ENCODE measurements at places on chromosomes 7 and 10. TPM values are rescaled to one million over a fixed set of nuclear protein-coding genes. Genes with fewer than 3 reads are reported as not detected.

GRCh38 chr10:52897162-52897561 lies 124.6 kb upstream of the MBL2 start:
- H3K27me3 ChIP-seq: no peaks in the 10 kb centered on the region
- no peaks in the 10 kb centered on the region for H3K4me1 ChIP-seq
- H3K4me3 ChIP-seq: no peak overlapping the region

The GDF10 gene
- total RNA-seq: 0.27 TPM

- peaks cover 38% of the 10 kb centered on the region for H3K4me1 ChIP-seq
- DNase-seq: no peak
- H3K4me3 ChIP-seq: no peak overlapping the region
- no peaks in the 10 kb centered on the region for H3K27me3 ChIP-seq
- H3K36me3 ChIP-seq: no peaks in the 10 kb centered on the region
These were observed 17.8 kb downstream of the SGMS1 start for GRCh38 chr10:50605951-50606270.

GRCh38 chr7:129907122-129907736 lies 45.5 kb downstream of the UBE2H start:
- no peak for DNase-seq
- H3K27me3 ChIP-seq: no peaks in the 10 kb centered on the region
- peaks cover 36% of the 10 kb centered on the region for H3K36me3 ChIP-seq
- peaks cover 38% of the 10 kb centered on the region for H3K4me1 ChIP-seq

DNA sequence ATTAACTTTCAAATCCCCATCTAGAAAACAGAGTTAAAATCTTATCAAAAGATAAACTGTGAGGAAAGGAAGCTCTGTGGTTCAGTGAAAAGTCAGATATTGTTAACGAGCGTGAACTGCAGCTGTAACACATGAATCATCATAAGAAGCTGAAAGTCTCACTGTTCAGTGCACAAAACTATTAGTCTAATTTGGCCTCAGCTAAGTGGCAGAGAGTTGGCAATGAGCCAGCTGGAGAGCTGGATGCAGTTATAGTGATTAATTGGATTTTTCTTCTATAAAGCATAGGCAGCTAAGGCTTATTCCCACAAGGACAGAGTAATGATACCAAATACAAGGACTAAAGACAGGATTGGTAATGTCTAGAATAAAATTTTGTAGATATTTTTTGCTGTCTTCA lies 101.1 kb upstream of the ABCB5 start:
- no peaks in the 10 kb centered on the region for H3K4me1 ChIP-seq
- no peak overlapping the region for H3K27ac ChIP-seq
- no peaks in the 10 kb centered on the region for H3K36me3 ChIP-seq
- no peaks in the 10 kb centered on the region for H3K27me3 ChIP-seq
- no peak for DNase-seq
- no peak overlapping the region for H3K4me3 ChIP-seq

The CALD1 gene
- 2.3 TPM for total RNA-seq

The FAM131B gene
- 0.54 TPM for total RNA-seq

The ANXA8L1 gene
- not detected for total RNA-seq

GRCh38 chr10:97427571-97428179 lies 1.7 kb downstream of the PGAM1 start:
- DNase-seq: no peak
- H3K27ac ChIP-seq: peak overlapping the region; percentile 99
- peaks cover 48% of the 10 kb centered on the region for H3K36me3 ChIP-seq
- H3K4me1 ChIP-seq: peaks cover 47% of the 10 kb centered on the region

DNA sequence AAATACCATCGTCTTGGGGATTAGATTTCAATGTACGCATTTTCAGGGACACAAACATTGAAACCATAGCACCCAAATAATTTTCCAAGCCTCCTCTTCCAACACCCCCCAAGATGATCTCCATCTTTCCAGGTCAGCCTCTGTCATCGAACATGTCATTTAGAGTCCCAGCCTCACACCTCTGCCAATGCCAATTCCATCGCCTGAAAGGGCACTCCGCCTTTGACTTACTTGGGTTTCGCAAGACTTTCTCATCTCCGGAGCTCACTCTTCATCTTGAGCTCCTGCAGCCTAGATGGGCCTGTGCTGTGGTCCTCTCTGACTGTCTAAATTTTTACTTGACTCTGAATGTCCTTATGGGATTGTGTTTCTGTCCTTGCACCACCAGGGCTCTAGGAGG lies 10.4 kb upstream of the FAM241B start:
- H3K27ac ChIP-seq: no peak overlapping the region
- DNase-seq: no peak
- no peak overlapping the region for H3K4me3 ChIP-seq
- H3K27me3 ChIP-seq: peaks cover 7% of the 10 kb centered on the region

- H3K27me3 ChIP-seq: peaks cover 10% of the 10 kb centered on the region
- no peak overlapping the region for H3K4me3 ChIP-seq
- no peak overlapping the region for H3K27ac ChIP-seq
- no peaks in the 10 kb centered on the region for H3K36me3 ChIP-seq
- H3K4me1 ChIP-seq: no peaks in the 10 kb centered on the region
These were observed 30.5 kb upstream of the BTRC start for GRCh38 chr10:101323495-101323894.

DNA sequence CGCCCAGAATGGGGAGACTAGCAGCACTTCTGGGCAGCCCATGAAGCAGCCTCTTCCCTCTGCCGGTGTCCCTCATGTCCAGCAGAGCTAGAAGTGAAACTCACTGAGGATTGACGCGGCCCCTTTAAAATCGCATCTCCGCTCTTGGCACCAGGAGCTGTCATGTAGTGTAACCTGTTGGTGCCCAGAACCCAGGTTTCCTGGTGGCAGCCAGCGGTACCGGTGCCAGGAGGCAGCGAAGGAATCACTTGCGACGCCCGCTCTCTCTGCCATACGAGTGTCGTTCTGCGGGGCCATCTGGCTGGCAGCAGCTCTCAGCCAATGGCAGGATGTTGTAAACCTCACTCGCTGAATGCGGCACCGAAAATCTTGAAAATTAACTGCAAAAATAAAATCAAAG lies 82.7 kb downstream of the CUX1 start:
- H3K27ac ChIP-seq: no peak overlapping the region
- H3K27me3 ChIP-seq: no peaks in the 10 kb centered on the region
- H3K4me3 ChIP-seq: no peak overlapping the region
- no peaks in the 10 kb centered on the region for H3K36me3 ChIP-seq
- no peak for DNase-seq
- H3K4me1 ChIP-seq: no peaks in the 10 kb centered on the region

- H3K36me3 ChIP-seq: no peaks in the 10 kb centered on the region
- DNase-seq: no peak
- no peaks in the 10 kb centered on the region for H3K4me1 ChIP-seq
- no peak overlapping the region for H3K4me3 ChIP-seq
These were observed 545.3 kb upstream of the VSTM2A start for GRCh38 chr7:53996876-53997275.

DNA sequence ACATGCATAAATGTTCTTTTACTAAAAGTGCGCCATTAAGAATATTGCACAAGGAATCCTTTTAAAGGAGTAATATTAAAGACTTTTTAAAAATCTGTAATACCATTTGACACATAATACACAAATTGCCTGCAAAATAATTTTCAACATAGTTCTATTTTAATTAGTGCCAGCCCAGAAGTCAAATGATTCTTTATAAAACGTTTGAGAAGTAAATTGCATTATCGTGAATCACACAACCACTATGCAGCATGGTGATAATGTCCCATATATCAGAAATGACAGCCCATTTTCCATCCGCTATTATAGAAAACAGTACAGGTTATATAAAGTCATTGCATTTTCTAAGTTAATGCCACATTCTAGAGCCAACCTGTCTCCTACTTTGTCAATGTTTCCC lies 324.0 kb downstream of the IPMK start:
- H3K27me3 ChIP-seq: no peaks in the 10 kb centered on the region
- no peak overlapping the region for H3K4me3 ChIP-seq
- H3K27ac ChIP-seq: no peak overlapping the region
- H3K4me1 ChIP-seq: no peaks in the 10 kb centered on the region

The TMEM140 gene
- total RNA-seq: 4.5 TPM

DNA sequence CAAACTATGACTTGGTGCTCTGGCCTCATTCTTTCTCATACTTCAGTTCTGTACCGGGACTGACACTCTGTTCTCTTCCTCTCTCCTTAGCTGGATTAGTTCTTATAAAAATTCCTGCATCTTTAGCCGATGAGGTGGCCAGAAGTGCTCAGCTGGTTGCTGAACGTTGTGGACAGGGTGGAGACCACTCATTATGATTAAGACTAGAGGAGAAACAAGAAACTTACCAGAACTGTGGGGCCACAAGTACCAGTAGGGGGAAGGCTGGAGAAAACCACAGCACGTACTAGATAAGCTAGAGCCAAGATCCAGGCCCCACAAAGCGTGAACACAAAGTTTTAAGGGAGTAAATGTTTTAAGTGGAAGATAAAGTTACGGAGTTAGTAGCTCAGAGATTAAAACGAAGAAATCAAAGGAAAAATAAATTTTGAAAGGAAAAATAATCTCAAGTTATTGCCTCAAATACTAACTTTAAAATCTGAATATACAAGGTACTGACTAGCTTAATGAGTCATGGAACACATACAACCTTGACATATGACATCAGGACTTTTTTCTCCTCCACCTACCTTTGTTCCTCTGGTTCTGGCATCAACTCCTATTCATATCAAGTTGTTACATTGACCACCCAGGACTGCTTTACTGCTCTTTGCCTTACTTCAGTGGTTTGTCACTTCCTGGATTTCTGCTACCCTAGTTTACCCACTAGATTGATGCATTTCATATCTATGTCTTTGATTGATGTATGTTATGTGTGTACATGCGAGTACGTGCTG lies 469.0 kb downstream of the TFEC start:
- DNase-seq: no peak
- H3K4me1 ChIP-seq: no peaks in the 10 kb centered on the region
- H3K27ac ChIP-seq: no peak overlapping the region
- H3K36me3 ChIP-seq: no peaks in the 10 kb centered on the region
- peaks cover 2% of the 10 kb centered on the region for H3K27me3 ChIP-seq

GRCh38 chr7:35450456-35451214 lies 196.7 kb upstream of the TBX20 start:
- no peaks in the 10 kb centered on the region for H3K4me1 ChIP-seq
- no peak overlapping the region for H3K27ac ChIP-seq
- no peak for DNase-seq
- no peaks in the 10 kb centered on the region for H3K36me3 ChIP-seq
- H3K4me3 ChIP-seq: no peak overlapping the region

DNA sequence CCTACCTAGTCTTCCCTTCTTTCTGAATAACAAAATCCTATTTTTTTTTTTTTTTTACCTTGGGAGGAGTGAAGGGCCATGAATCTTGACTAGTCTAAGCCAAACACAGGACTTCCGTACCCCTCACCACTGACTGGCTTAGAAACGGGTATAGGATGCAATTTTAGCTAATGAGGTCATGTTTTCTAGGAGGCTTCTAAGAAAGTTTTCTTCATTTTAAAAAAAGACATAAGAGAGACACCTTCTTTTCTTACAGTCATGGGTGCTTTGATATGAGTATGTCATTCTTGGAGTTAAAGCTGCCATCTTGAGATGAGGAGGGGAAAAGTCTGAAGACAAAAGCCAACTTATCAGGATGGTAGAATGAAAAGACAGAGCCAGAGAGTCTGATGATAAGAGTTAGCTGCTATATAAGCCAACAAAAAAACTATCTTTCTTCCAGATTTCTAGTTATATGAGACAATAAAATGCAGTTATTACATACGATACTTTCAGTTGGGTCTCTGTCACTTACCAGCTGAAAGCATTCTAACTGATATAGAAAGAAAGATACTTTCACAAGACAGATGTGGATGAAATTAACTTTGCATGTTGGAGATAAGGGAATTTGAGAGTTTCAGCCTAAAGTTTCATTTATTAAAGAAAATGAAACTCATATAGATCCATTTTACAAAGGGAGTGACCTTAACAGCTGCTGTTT lies 34.0 kb downstream of the ZNF438 start:
- H3K4me3 ChIP-seq: peak overlapping the region; percentile 29
- H3K36me3 ChIP-seq: peaks cover 21% of the 10 kb centered on the region
- DNase-seq: no peak
- no peaks in the 10 kb centered on the region for H3K27me3 ChIP-seq
- H3K4me1 ChIP-seq: peaks cover 32% of the 10 kb centered on the region
- H3K27ac ChIP-seq: peak overlapping the region; percentile 59

DNA sequence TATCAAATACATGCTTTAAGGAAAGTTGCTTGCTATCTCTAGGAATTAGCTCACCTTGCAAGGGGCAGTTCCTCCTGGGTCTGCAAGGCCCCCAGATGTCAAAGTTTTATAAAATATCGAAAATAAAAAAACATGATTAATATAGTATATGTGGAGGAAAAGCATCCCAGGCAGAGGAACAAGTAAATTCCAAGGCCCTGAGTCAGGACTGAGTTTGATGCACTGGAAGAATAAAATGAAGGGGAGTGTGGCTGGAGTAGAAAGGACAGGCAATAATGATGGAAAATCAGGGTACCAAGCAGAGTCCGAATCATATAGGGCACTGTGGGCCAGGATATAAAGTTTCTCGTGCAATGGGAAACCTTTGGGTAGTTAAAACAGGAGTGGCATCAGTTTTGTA lies 112.4 kb upstream of the EEPD1 start:
- DNase-seq: no peak
- no peaks in the 10 kb centered on the region for H3K4me1 ChIP-seq
- H3K27ac ChIP-seq: no peak overlapping the region
- no peaks in the 10 kb centered on the region for H3K36me3 ChIP-seq
- no peak overlapping the region for H3K4me3 ChIP-seq
- peaks cover 5% of the 10 kb centered on the region for H3K27me3 ChIP-seq

DNA sequence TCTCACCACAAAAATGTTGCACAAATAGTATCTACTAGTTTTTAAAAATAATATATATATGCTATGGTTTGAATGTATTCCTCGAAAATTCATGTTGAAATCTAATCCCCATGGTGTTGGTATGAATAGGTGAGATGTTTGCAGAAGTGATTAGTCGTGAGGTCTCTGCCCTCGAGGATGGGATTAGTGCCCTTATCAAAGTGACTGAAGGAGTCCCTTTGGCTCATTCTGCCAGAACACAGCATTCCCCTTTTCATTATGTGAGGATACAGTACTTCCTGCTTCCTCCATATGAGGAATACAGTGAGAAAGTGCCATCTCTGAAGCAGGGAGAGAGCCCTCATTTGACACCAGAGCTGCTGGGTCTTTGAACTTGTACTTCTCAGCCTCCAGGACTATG lies 777.5 kb upstream of the LRRTM3 start:
- no peak for DNase-seq
- no peak overlapping the region for H3K4me3 ChIP-seq
- H3K27ac ChIP-seq: no peak overlapping the region
- H3K36me3 ChIP-seq: no peaks in the 10 kb centered on the region

- peaks cover 1% of the 10 kb centered on the region for H3K27me3 ChIP-seq
- H3K4me3 ChIP-seq: peak overlapping the region; percentile 94
- H3K4me1 ChIP-seq: peaks cover 26% of the 10 kb centered on the region
- peak overlapping the region; percentile 6 for H3K27ac ChIP-seq
These were observed 11.2 kb upstream of the C10orf95 start for GRCh38 chr10:102462512-102463054.
